Stomach (tissue), 19 donors: ENCODE measurements at places on chromosomes 4 and X.

DNA sequence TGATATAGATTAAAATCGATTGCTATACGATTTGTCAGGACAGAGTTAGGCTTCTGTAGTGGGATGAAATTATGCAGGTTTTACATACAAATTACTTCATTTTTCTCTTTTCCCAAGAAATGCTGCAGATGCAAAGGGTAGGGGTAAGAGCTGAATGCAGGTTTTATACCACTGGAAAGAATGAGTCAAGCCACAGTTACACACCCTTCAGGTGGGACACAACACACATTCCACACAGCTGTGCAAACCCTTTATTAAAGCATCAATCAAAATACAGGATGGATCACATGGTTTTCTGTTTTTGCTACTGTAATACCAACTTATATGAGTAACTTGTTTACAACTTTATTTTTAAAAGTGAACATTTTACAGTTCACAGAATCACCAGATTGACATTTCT lies 39.8 kb downstream of the MFAP3L start:
- DNase-seq: no peak

- DNase-seq: no peak
Measured at GRCh38 chr4:165560941-165561340, 182.1 kb downstream of the CPE start.

- DNase-seq: peak; percentile 80
Measured at GRCh38 chr4:835148-836002, 9.4 kb upstream of the CPLX1 start.

DNA sequence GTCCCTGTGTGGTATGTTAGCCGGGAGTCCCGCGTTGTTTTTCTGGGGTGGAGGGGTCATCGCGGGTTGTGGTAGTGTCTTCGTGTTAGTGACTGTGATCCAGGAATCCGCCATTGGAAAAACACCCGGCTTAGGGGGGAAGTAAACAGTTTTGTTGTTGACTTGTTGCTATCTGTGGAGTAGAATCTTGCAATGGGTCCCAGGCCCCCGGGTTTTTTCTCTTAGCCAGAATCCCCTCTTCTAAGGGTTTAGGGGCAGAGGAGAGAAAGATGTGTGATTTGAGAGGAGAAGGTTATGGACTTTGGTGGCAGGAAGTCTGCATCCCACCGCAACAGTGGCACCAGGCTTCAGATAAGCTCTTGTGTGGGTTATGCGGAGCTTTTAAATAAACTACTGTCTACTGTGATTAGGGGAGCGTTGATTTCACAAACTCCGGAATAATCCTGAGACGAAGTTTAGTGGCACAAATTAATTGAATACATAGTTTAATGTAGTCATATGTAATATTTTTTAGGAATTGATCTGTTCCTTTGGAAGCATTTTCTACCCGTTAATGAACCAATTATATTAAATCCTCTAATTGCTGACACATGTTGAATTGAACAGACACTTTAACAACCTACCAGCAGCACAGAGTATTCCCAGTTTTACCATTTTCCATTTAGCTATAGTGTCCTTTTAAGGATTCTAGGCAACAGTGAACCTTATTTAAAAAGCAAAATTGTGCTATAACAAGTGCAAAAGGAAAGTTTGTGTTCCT lies 1.4 kb downstream of the DDX3X start:
- no peak for DNase-seq

- DNase-seq: no peak
Measured at GRCh38 chr4:95091272-95091671, 333.5 kb downstream of the BMPR1B start.

GRCh38 chr4:140115140-140115539 lies 38.8 kb downstream of the MAML3 start:
- DNase-seq: no peak

GRCh38 chrX:78452356-78452755 lies 124.9 kb upstream of the CYSLTR1 start:
- DNase-seq: no peak

DNA sequence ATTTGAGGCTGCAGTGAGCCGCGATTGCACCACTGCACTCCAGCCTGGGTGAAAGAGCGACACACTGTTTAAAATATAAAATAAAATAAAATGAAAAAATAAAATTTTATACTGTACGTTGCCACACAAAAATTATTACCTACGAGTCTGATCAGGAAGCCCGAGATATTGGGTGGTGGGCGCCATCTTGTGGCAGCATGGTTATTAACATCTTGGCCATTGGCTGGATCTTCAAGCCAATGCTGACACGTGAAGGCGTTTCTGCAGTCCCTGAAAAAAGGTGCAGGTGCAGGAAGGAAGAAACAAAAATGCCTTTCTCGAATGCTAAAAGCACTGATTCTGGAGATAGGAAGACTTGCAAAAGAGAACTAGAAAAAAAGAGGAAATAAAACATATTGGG lies 4.9 kb upstream of the TLR8 start:
- DNase-seq: peak; percentile 83

GRCh38 chr4:7371210-7371941 lies 63.4 kb downstream of the PSAPL1 start:
- no peak for DNase-seq

GRCh38 chr4:16264798-16265197 lies 38.5 kb upstream of the TAPT1 start:
- DNase-seq: peak; percentile 73

DNA sequence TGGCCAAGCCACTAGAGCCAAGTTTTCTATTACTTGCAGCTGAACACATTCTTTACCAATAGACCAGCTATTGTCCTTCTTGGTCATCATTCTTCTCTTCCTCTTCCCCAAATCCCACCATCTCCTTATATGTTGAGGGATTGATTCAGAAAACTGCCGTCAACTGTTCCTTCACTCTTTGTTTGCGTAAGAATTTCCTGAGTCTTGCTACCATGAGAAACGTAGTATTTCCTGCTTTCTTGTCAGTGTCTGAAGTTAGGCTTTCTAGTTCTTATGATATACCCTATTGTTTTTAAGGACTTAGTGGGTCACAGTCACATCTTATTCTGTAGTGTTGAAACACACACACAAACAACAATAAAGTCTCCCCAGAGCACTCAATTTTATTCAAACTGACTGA lies 20.1 kb downstream of the IGFBP7 start:
- DNase-seq: no peak

DNA sequence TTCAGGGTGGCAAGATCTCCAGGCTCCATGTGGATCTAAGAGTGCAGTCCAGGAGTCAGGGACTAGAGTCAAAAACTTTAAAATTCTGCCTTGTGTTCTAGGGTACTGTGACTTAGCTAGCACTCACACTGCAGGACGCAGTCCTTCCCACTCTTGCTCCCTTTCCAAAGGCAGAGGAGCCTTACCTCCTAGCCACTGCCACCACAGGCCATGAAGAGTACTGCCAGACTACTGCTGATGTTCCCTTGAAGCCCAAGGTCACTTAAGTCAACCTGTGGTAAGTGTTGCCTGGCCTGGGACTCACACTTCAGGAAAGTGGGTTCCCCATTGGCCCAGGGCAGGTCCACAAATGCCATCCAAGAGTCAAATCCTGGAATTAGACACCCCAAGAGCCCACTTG lies 632.2 kb downstream of the PCDH19 start:
- DNase-seq: no peak

DNA sequence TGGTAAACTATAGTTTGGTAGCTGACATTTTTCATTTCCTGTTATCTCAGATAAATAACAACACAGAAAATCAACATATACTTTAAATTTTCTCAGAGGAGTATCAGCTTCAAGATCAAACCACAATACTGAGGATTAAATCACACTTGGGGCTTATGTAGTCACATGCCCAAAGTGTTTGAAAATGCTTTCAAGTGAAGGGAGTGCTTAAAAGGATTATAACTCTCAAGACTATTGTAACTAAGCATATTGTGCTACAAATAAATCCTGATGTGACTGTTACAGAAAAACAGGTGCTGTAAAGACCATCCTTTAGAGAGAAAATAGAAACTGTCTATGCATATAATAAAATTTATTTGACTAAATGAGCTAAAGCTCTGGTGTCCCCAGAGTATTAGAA lies 887.6 kb downstream of the ADGRL3 start:
- no peak for DNase-seq

DNA sequence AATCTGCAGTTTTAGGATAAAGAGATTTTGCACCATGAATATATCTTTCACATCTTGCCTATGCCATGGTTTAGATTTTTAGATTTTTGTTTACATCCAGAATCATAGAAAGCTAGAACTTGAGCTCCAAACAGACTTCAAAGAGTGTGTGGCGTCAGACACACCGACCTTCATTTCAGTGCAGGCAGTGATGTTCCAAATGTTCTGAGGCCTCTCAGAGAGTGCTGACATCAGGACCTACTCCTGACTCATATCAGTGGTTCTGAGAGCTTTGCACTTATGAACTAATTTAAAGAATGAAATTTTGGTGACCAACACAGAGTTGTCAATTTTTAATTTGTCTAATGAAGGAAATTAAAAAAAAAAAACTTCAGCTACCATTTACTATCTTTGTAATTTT lies 18.3 kb downstream of the CXCR3 start:
- DNase-seq: no peak

DNA sequence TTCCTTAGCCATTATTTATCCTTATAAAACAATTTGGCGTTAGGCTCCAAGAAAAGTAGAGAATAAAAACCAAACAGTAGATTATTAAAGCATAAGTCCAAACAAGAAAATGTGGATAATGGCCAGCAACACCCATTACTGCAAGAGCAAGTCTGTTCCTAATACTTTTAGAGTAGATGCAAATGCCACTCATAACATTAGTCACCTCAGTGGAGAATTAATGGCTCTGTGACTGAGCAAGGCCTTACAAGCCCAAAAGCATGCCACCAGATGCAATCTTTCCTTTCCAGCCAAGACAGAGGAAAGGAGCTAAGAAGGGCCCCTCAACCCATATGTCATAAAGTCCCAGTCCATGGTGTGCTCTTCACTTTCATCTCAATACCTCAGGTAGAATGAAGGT lies 373.8 kb downstream of the OPHN1 start:
- DNase-seq: no peak

GRCh38 chr4:3605491-3605890 lies 73.3 kb upstream of the LRPAP1 start:
- no peak for DNase-seq

GRCh38 chr4:85870298-85871083 lies 395.5 kb downstream of the ARHGAP24 start:
- DNase-seq: peak; percentile 47

DNA sequence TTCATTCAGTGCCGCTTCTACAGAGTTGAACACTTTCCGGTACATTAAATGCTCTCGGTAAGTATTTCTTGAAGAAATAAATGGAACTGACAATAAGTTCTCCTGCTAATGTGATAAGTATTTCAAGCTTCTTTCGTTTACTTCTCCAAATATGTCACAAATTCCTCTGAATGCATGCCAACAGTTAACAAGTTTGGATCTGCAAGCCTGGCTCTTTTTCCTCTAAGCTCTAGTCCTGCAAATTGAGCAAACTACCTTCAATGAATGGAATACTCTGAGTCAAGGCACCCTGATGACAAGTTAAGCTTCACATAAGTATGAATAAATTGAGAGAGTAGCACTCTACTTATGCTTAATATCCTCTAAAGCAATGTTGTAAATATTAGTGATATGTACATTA lies 403.6 kb downstream of the PDGFC start:
- no peak for DNase-seq

DNA sequence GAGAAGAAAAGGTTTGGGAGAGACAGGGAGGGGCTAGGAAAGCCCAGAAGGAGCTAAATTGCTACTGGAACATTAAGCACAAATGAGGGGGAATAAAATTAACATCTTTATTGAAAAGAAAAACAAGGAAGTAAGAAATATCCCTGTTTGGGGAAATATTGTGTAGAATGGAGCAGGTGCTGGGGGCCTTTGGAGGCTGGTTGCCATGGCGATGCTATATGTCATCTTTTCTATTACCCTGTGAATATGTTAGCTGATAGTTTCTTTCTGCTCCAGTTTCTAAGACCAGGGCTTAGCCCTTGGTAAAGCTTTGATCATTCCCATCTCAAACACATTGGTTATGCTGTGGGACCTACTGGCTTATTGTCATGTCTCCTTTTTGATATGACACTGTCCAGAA lies 28.7 kb downstream of the TMEM31 start:
- DNase-seq: no peak

- no peak for DNase-seq
Measured at GRCh38 chrX:132631579-132632232, 142.9 kb upstream of the MBNL3 start.

DNA sequence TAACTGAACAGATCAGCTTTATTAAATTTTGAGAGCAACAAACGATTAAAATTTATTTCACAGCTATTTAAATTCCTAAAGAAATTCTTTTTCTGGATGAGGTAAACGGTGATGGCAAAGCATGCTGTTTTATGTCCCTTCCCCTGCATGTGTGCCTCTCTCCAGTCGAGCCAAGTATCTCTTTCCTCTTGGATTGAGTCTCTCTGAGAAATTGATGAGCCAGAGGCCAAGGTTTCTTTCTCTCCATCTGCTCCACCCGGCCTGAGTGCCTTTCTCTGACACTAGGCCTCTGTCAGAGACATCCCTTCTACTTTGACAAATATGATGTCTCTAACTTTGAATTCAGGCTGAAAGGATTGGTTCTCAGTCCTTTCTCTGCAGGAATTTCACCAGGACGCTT lies 42.6 kb upstream of the PARM1 start:
- DNase-seq: no peak

DNA sequence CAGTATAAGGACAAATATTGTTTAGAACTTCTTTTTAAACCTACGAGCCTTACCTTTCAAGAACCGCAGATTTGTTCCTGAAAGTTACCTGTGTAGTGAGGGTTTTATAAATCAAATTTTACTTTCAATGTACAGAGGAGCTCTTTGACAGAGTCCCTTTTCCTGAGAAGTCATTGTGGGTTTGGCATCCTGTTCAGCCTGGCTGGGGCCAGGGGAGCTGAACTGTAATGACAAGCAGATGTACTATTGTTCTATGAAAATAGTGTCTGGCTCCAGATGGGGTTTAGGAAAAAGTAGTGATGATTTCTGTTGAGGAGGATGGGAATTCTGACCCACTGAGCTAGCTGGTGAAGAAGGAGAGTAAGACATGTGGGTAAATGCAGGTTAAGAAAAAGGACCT lies 196.2 kb upstream of the PGRMC2 start:
- DNase-seq: no peak

- no peak for DNase-seq
Measured at GRCh38 chrX:78037881-78038280, 66.2 kb upstream of the PGK1 start.

DNA sequence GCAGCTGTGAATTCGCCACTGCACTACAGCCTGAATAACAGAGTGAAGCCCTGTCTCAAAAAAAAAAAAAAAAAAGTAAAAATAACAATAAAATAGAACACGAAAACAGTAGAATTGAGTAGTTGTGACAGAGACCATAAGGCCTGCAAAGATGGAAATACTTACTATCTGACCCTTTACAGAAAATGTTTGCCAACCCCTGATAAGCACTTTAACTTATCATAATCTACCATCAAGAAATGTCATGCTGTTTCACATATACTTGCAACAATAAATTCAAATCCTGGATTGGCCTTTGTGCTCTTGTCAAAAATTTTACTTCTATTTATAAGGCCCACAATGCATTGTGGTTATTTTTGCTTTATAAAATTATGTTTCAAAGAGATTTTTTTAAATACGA lies 75.5 kb downstream of the ING2 start:
- DNase-seq: no peak

DNA sequence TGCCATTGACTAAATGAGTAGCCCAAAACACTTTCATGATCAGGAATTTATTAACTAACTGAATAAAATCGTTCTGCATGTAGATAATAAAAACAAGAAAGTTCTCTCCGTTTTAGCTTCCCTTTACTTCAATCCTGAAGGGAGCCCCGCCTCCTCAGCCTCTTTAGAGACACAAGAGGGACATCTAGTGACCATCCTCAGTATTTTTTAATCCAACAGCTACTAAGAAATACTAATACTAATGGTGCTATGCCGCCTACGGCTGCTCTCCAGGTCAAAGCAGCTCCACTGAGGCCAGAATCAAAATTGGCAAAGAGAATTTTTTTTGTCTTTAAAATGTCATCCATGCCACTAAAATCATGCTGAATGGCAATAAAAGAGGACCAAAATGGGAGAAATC lies 3.2 kb upstream of the PCDH19 start:
- peak; percentile 44 for DNase-seq
